ENCODE measurements at places on chromosomes 2 and 18.
A peak's percentile ranks its signal among the peaks of the same experiment; 100 is the strongest.

- no peak for DNase-seq
These were observed 50.6 kb downstream of the MYT1L start for GRCh38 chr2:2280483-2280882.

DNA sequence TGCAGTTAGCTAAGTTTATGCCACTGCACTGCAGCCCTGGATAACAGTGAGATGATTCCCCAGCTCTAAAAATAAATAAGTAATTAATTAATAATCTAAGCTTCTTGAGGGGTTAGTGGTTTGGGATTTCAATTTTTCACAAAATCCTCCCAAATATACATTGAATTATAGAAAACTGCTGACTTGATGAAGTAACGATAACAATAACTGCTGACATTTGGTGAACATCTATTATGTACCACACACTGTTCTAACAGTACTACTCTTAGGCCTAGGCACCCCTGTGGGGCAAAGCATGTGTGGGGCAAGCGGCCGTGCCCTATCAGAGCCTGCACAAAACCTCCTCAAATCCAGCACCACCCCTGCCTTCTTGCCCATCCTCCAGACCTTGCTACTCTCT lies 245.8 kb upstream of the EPHA4 start:
- no peak for DNase-seq

- DNase-seq, result peak; percentile 93
These were observed 3.3 kb upstream of the SPRED2 start for GRCh38 chr2:65435625-65436168.

- DNase-seq, result peak; percentile 97
These were observed 156.5 kb downstream of the COL6A3 start for GRCh38 chr2:237257471-237257951.

DNA sequence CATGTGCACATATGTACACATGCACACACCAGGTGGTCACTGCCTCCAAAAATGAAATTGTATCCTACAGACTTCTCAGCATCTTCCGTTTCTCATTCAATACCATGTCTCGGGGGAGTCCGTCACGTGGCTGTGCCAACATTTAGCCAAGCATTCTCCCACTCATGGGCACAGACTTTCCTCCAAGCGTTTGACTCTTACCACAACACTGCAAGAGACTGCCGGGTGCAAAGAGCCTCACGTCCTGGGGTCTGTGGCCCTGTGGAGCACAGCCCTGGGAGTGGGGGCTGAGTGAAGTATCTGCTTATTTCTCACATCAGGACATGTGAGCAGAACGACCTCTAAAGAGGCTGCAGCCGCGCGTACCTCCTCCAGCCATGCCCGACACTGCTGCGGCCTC lies 28.0 kb downstream of the HDAC4 start:
- no peak for DNase-seq

GRCh38 chr2:128787616-128788015 lies 468.9 kb upstream of the HS6ST1 start:
- DNase-seq, result no peak

DNA sequence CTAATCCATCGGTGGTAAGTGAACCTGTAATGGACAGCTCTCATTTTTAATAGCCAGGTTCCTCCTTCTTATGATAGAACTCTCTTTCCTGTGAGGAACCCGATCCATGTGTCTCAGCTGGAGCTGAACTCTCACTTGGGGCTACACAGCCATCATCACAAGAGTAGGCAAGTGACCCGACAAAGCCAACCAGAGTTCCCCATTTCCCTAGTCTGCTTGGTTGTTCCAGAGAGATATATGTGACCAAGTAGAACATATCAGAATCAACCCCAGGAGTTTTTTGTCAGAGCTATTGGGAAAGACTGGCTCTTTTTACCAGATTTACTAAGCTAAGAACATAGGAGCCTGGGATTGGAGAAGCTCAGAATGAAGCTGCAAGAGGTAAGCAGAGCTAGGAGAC lies 14.6 kb upstream of the HNRNPLL start:
- no peak for DNase-seq

DNA sequence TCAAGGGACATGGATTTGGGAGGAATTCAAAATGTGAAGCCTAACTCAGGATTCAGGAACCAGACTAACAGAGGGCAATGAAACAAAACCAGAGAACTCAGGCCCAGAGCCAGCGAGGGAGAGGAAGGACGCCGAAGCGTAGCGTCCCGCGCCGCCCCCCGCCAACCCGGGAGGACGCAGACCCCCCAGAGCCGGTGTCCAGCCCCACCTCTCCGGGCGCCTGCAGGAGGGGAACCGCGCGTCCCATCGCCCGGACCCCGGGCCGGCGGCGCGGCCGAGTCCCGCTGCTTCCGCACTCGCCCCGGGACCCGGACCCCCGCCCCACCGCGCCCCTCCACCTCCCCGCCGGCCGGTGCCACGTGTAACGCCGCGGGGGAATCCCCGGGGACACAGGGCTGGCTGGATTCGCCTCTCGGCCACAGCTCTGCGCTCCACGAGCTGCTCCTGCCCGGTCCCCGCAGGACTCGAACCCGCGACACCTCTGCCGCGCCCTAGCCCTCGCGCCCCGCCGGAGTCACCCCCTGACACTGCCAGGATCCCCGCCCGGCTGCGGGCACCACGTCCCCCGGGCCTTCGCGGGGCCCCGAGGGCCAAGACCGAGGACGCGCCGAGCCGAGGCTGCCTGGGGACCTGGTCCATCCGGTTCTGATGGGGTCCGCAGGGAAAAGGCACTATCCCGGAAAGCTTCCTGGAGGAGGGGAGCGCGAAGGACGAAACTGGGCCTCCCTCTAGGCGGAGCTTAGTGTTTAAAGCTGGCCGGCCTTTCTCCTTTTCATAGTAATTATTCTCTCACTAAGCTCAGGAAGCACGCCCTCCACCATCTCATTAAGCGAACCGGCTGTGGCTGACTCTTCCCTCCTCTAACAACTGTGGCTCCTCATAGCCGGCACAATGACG lies 40.4 kb upstream of the FAM124B start:
- peak; percentile 85 for DNase-seq

- DNase-seq, result no peak
These were observed 153.4 kb downstream of the GPD2 start for GRCh38 chr2:156589381-156590079.

Data from lung (tissue), 17 donors.